Ovary (tissue), 10 donors: ENCODE measurements at places on chromosomes 7 and 10.

- no peaks in the 10 kb centered on the region for H3K27me3 ChIP-seq
- no peak overlapping the region for H3K27ac ChIP-seq
- no peak overlapping the region for H3K4me3 ChIP-seq
These were observed 166.7 kb downstream of the TCERG1L start for GRCh38 chr10:131144711-131145375.

- DNase-seq: no peak
- no peaks in the 10 kb centered on the region for H3K4me1 ChIP-seq
- no peaks in the 10 kb centered on the region for H3K27me3 ChIP-seq
- no peaks in the 10 kb centered on the region for H3K36me3 ChIP-seq
These were observed 10.3 kb upstream of the CPA5 start for GRCh38 chr7:130334274-130334673.

GRCh38 chr10:104472957-104473745 lies 119.5 kb downstream of the CFAP58 start:
- no peak overlapping the region for H3K4me3 ChIP-seq
- no peak overlapping the region for H3K27ac ChIP-seq
- H3K36me3 ChIP-seq: no peaks in the 10 kb centered on the region
- H3K27me3 ChIP-seq: no peaks in the 10 kb centered on the region
- H3K4me1 ChIP-seq: no peaks in the 10 kb centered on the region

- no peak for DNase-seq
- H3K36me3 ChIP-seq: no peaks in the 10 kb centered on the region
These were observed 1.5 kb upstream of the BRAF start for GRCh38 chr7:140926021-140926817.

DNA sequence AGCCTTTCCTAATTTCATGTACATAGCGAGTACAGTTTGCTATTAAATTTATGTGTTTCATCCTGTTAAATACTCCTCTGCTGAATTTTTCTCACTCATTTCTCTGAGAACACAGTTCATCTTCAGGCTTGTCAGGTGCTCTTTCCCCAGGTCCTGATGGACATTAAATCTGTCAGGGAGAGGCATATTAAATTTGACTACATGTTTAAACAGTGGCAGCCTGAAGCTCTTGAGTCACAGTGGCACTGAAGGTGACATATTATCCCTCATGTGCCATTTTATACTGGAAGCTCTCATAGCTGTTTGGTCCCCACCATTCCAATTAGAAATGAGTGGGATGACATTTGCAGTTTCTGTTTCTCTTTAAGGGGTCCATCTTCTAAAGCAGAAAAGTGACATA lies 1089.6 kb upstream of the SORCS1 start:
- no peak overlapping the region for H3K4me3 ChIP-seq
- H3K36me3 ChIP-seq: no peaks in the 10 kb centered on the region
- DNase-seq: no peak
- H3K4me1 ChIP-seq: no peaks in the 10 kb centered on the region

- no peak overlapping the region for H3K27ac ChIP-seq
- H3K36me3 ChIP-seq: no peaks in the 10 kb centered on the region
- no peaks in the 10 kb centered on the region for H3K27me3 ChIP-seq
- DNase-seq: no peak
- no peak overlapping the region for H3K4me3 ChIP-seq
These were observed 24.5 kb downstream of the STEAP1 start for GRCh38 chr7:90178679-90179278.
